ENCODE measurements at places on chromosomes 12 and 14. TPM values are rescaled to one million over a fixed set of nuclear protein-coding genes. Genes with fewer than 3 reads are reported as not detected.

GRCh38 chr12:132506328-132507160, 16.6 kb downstream of the FBRSL1 start:
- DNase-seq: peak; percentile 73

LRRC10 gene
- not detected for total RNA-seq

DNA sequence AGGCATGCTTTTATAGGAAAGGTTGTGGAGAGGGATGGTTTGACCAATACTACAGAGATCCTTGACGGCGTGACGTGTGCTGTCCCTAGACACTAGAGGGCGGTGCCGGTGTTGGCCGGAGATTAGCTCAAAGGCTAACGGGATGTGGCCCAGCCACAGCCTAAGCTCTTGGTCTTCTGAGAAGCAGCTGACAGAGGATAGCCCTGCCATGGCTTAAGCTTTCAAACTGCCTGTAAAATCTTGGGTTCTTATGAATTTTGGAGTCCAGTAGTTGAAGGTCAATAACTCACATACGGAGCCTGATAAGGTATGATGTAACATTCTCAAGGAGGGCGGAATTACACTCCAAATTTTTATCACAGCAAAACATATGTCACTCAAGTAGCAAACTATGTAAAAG, 515.7 kb upstream of the ATXN7L3B start:
- peak; percentile 5 for DNase-seq

- DNase-seq: no peak
These were observed 72.9 kb upstream of the SFSWAP start for GRCh38 chr12:131637986-131638385.

DNA sequence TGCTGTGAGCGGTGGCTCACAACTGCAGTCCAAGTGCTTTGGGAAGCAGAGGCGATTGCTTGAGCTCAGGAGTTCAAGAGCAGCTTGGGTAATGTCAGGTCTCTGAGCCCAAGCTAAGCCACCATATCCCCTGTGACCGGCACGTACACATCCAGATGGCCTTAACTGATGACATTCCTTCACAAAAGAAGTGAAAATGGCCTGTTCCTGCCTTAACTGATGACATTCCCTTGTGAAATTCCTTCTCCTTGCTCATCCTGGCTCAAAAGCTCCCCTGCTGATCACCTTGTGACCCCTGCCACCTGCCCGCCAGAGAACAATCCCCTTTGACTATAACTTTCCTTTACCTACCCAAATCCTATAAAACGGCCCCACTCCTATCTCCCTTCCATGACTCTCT, 48.6 kb downstream of the SLC25A47 start:
- DNase-seq: no peak

- no peak for DNase-seq
These were observed 91.9 kb downstream of the BBS10 start for GRCh38 chr12:76256321-76256720.
